ENCODE measurements at places on chromosomes 7 and 10.

- DNase-seq: no peak
These were observed 8.0 kb downstream of the TNS3 start for GRCh38 chr7:47573758-47574481.

GRCh38 chr10:114492351-114493037 lies 88.2 kb upstream of the AFAP1L2 start:
- no peak for DNase-seq

- no peak for DNase-seq
These were observed 868 bp upstream of the PDCD4 start for GRCh38 chr10:110870823-110871297.

DNA sequence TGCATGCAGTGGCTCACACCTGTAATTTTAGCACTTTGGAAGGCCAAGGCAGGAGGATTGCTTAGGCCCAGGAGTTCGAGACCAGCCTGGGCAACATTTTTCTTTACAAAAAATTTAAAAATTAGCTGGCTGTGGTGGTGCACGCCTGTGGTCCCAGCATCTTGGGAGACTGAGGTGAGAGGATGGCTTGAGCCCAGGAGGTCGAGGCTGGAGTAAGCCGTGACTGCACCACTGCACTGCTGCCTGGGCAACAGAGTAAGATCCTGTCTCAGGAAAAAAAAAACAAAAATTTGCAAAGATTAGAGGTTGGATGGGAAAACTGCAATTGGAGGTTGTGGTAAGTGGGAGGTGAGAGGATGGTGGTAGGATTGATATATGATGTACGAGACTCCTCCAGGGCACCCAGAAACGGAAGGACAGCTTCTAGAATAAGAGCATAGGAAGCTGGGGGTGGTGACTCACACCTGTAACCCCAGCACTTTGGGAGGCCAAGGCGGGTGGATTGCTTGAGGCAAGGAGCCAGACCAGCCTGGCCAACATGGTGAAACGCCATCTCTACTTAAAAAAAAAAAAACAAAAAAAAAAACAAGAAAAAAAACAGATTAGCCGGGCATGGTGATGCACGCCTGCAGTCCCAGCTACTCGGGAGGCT lies 19.1 kb upstream of the PARP12 start:
- no peak for DNase-seq

DNA sequence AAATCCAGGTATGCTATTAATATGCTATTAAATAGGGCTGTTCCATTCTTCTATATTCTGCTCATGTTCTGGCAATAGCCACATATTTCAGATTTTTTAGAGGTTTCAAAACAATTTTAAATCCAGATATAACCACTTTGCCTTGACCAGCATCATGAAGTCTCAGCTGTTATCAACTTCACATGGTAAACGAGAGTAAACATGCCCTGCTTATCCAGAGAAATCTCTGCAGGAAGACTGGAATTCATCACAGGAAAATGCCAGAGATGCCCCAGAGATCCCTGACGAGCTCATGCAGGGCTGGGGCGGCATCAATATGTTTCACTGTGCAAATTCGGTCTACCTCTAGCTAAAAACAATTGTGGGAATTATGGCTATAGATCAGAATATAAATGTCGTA lies 126.5 kb downstream of the FANK1 start:
- no peak for DNase-seq

- no peak for DNase-seq
These were observed 820 bp downstream of the BBS9 start for GRCh38 chr7:33130184-33130583.

DNA sequence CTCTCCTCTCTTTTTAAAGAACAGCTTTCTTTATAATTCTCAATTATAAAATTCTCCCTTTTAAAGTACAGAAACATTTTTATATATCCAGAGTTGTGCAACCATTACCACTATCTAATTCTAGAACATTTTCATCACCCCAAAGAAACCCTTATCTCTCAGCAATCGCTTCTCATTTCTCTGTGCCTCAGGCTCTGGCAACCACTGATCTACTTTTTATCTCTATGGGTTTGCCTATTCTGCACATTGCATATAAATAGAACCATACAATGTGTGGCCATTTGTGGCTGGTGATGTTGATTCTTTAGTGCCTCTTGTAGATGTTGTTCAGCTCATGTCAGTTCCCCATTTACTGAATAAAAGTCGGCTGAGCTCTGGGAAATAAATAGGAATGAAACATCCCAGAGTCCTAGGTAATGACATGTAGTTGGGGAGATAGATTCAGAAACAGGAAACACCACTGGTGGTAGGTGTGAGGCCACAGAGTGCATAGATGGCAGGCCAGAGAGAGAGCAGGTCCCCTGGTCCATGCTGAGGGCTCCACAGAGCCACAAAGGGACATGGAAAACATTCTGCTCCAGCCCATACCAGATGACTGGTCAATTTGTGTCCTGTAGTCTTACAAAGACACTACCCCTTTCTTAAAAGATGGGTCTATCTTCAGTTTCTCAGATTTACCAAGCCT lies 126.5 kb downstream of the PLPP4 start:
- DNase-seq: no peak

- no peak for DNase-seq
These were observed 43.2 kb downstream of the HDAC9 start for GRCh38 chr7:18538554-18539250.
